Activated CD4-positive, alpha-beta T cell treated with anti-CD3 and anti-CD28 coated beads for 1 hour (primary cell): ENCODE measurements at places on chromosomes 5 and 9.

DNA sequence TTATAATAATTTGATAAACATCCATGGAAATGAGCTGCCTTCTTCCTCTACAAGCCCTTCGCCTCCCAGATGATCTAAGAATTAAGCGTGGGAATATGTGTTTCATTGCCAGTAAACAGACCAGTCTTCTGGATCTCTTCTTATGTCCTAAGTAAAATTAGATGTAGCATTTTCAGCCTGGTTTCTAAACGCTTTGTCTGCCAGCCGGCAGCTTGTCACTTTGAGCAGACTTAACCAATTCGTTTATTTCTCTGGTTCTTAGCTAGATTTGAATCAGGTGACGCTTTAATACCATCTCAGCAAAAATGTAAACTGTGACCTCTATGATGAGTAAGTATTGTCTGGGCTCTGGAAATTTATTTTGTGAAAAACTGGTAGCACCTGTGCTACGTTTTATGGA is 380.6 kb upstream of the NUDT12 start:
- DNase-seq = no peak

GRCh38 chr9:101458963-101459631 is 23.5 kb upstream of the ALDOB start:
- DNase-seq = no peak

- DNase-seq = no peak
Measured at GRCh38 chr5:158727136-158727535, 372.6 kb downstream of the EBF1 start.

DNA sequence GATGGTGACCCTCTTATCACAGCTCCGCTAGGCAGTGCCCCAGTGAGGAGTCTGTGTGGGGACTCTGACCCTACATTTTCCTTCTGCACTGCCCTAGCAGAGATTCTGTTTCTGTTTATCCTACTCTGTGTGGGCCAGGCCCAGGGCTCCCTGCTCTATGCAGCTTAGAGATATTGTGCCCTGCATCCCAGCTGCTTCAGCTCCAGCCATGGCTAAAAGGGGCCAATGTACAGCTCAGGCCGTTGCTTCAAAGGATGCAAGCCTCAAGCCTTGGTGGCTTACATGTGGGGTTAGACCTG is 2030.7 kb upstream of the CDH9 start:
- DNase-seq = no peak

- no peak for DNase-seq
Measured at GRCh38 chr9:6106711-6107339, 91.4 kb upstream of the RANBP6 start.

DNA sequence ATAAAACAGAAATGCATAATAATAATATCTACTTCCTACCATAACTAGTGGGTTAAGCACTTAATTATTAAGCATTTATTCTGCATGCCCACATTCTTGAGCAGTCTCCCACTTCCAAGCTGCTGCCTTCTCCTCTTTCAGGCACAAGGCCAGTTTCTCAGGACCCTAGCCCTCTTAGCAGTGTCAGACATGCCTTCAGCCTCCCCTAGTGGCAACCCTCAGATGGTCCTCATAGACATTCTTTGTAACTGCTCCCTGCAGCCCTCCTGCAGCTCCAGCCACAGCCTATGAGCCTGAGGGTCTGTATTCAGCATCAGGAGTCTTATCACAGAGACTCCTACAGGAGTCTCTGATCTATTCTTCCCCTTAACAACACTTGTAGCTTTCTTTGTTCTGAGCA is 3.9 kb downstream of the IL9 start:
- no peak for DNase-seq

- no peak for DNase-seq
Measured at GRCh38 chr5:142287096-142287972, 37.5 kb downstream of the SPRY4 start.
